RPMI7951 (cell line): ENCODE measurements at places on chromosomes 16 and 17.

DNA sequence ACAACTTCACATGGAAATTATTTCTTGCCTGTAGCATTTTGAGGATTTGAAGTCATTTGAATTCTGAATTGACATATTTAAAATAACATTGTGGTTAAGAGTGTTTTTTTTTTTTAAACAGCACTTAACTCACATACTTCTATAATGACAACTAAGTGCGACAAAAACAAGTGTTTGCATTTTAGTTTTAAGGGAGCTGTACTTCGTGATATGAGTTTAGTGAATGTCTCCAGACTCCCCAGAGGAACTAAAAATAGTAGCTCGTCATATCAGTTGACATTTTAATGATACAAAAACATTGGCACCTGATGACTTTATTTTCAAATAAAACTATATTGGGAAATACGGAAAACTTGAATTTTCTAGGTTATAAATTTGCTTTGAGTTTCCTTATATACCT lies 389.6 kb upstream of the MON1B start:
- DNase-seq, result no peak

DNA sequence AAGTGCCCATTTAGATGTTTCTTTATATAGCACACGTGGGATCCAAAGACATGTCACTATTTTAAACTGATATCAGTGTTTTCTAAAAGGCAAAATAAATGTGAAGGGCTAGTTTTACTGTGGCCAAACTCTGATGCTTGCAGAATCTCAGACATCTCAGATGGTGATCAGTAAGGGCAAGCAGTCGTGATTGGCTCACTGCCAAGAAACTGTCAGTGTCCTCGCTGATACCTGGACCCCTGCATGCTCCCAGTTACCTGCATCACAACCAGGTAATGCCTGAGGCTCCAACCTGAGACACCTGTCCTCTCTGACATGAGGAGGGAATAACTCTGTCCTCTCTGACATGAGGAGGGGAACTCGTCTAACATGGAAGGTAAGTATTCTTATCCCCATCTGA lies 114.0 kb downstream of the SPECC1 start:
- DNase-seq, result no peak

DNA sequence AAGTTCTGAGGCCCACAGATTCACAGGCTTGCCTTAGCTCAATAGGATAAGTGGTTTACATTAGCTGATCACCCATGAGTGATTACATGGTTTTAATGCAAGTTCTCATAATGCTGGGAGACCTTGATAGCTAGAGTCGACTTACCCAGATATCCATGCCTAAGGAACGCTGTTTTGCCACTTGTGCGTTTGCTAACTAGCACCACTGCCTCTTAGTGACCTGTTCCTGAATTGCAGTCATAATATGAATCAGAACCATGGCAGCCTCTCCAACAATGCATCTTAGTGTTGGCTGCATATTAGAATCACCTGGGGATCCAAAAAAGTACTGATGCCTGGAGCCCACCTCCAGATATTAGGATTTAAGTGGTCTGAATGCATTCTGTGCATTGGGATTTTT lies 251.1 kb upstream of the CDH5 start:
- no peak for DNase-seq

DNA sequence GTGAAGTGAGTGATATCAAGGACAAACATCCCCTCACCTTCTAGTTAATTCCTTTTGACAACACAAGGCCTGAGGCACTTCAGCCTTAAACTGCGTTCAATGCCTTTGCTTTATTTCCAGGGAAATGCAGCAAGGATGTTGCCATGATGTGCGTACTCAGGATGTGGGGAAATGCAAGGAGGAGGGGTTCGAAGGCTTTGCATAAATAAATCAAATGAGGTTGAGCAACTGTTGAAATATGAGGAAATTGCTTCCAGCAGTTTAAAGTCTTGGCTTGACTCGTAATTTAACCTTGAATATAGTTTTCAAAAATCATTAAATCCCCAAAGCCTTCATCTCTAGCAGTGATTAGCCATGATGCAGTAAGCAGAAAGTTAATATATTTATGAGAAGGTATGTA lies 81.8 kb upstream of the CCL2 start:
- peak; percentile 28 for DNase-seq

DNA sequence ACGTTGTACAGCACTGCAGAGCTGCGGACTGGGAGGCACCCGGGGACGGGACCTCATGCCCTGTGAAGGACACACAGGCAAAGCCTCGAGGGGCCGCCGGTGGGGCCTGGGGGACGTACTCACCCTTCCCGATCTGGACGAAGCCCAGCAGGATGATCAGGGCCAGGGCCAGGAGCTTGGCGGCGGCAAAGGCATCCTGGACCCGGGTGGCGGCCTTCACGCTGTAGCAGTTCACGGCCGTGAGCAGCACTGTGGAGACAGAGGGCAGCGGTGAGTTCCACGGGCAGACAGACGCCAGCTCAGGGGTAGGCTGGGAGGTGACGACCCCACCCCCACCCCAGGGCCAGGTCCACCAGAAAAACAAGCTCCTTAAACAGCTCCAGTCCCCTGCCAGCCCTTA lies 17.7 kb downstream of the SLC7A5 start:
- DNase-seq, result no peak

GRCh38 chr17:69486779-69487637 lies 72.5 kb downstream of the MAP2K6 start:
- no peak for DNase-seq

- no peak for DNase-seq
Observed at GRCh38 chr17:72249441-72249840, 128.6 kb downstream of the SOX9 start.
